ENCODE measurements at places on chromosomes 2 and 18.
A peak's percentile ranks its signal among the peaks of the same experiment; 100 is the strongest.

GRCh38 chr2:5766561-5766960 is 74.4 kb downstream of the SOX11 start:
- H3K4me1 ChIP-seq: no peaks in the 10 kb centered on the region
- DNase-seq: no peak
- H3K27ac ChIP-seq: no peak overlapping the region
- H3K27me3 ChIP-seq: no peaks in the 10 kb centered on the region
- H3K36me3 ChIP-seq: no peaks in the 10 kb centered on the region

DNA sequence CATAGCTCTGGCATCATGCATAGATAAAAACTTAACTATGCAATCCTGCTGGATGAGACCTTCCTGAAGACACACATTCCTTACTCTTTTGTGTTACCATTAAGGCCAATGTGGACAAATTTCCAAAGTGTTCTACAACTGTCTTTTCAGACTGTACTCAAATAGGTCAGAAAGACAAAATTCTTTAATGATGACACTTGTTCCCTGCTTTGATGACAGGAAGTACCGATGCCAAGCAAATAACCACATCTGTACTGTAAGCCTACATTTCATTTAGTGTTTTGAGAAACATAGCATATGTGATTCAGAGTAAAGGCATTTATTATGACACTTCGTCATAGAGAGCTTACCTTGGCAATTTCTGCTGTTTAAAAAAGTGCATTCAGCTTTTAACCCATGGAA is 55.0 kb downstream of the PMAIP1 start:
- DNase-seq: no peak
- H3K27ac ChIP-seq: no peak overlapping the region
- H3K4me3 ChIP-seq: no peak overlapping the region
- H3K4me1 ChIP-seq: no peaks in the 10 kb centered on the region

DNA sequence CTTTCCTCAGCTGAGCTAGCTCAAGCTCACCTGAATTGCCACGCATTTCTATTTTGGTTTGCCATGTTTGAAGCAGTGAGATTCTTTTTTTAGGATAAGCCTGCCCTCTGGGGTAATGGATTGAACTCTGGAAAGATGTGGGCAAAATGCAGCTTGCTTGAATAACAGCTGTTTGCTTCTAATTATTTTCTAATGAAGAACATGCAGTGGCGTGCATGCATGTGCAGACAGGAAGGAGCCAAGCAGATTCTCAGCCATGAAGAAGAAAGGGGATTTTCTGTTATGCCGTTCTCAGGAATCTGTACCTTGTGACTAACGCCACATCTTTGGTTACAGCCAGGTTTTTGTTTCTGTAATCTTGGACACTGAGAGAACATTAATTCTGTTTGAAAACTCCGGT is 171.2 kb downstream of the ANTXR1 start:
- H3K27ac ChIP-seq: no peak overlapping the region
- no peaks in the 10 kb centered on the region for H3K36me3 ChIP-seq
- DNase-seq: no peak
- H3K4me1 ChIP-seq: no peaks in the 10 kb centered on the region

DNA sequence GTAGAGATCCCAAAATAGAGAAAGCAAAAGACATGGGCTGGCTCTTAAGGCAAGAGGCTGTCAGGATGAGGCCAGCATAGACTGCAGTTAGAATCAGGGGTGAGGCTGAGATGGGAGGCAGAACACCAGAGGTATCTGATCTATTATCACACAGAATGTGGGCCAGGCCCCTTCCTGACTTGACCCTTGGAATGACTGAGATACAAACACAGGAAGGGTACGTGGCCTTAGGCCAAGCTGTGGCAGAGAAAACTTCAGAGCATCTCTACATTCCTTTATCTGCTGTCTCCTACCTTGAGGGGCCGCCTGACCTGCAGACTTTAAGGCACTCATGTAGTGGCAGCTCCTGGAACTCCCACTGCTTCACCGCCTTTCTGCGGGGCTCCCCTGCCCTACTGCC is 28.4 kb downstream of the TMEM17 start:
- H3K27ac ChIP-seq: peak overlapping the region; percentile 56
- DNase-seq: no peak
- peaks cover 42% of the 10 kb centered on the region for H3K4me1 ChIP-seq
- H3K36me3 ChIP-seq: no peaks in the 10 kb centered on the region

DNA sequence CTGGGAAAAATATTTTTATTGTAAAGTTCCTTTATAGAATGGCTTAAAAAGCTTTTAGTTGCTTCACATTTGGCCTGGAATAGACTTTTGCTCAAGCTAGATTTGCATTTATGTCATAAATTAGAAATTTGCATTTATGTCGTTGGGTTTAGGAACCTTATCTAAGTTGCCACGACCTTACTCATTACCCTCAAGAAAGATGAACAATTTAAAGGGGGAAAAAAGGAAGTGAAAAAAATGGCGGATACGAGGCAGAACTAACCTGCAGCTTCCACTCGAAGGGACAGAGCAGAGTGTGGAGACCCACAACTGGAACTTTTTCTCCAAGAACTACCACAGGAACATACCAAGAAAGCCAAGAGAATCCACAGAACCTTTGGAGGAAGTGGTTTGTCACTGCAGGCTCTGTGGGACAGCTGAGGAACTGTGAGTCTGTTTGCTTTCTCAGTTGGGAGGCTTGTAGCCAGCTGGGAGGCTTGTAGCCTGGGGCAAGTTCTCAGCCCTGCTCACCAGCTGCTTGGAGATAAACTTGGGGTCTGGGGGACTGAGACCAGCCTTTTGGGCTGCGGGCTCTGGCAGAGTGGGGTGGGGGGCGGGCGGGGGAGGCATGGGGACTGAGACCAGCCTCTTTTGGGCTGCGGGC is 349.9 kb upstream of the MEIS1 start:
- no peak overlapping the region for H3K27ac ChIP-seq
- no peaks in the 10 kb centered on the region for H3K27me3 ChIP-seq
- H3K36me3 ChIP-seq: no peaks in the 10 kb centered on the region

- no peaks in the 10 kb centered on the region for H3K27me3 ChIP-seq
- no peak overlapping the region for H3K27ac ChIP-seq
- peaks cover 5% of the 10 kb centered on the region for H3K4me1 ChIP-seq
- H3K4me3 ChIP-seq: no peak overlapping the region
Measured at GRCh38 chr2:224407241-224407701, 5.4 kb upstream of the FAM124B start.

GRCh38 chr2:239274391-239275043 is 126.3 kb downstream of the HDAC4 start:
- DNase-seq: peak; percentile 63
- no peaks in the 10 kb centered on the region for H3K36me3 ChIP-seq
- no peaks in the 10 kb centered on the region for H3K27me3 ChIP-seq
- peak overlapping the region; percentile 14 for H3K4me3 ChIP-seq

DNA sequence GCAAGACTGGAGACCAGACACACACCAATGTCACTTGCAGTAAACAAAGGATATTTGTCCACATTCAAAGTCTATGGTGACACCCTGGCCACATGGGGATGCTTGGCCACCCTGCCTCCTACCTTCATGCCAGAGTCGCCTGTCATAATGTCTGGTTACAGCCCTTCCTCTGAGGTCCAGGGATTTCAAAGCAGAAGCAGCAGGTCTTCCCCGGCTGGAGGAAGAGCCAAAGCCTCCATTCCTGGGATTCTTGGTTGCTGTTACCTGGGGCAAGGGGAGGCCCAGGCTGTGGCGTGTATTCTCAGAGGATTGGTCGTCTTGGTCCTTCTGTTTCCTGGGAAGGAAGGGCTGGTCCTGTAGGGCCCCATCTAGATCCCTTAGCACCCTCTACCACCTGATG is 2.3 kb upstream of the ALPP start:
- no peak overlapping the region for H3K27ac ChIP-seq
- no peaks in the 10 kb centered on the region for H3K4me1 ChIP-seq
- no peaks in the 10 kb centered on the region for H3K36me3 ChIP-seq
- DNase-seq: peak; percentile 17

- peak overlapping the region; percentile 58 for H3K4me3 ChIP-seq
- DNase-seq: peak; percentile 73
- H3K27ac ChIP-seq: peak overlapping the region; percentile 42
- H3K4me1 ChIP-seq: peaks cover 8% of the 10 kb centered on the region
Measured at GRCh38 chr18:498931-499775, 1.3 kb downstream of the COLEC12 start.

GRCh38 chr2:78476619-78477229 is 548.8 kb upstream of the REG3G start:
- H3K36me3 ChIP-seq: no peaks in the 10 kb centered on the region
- H3K27me3 ChIP-seq: no peaks in the 10 kb centered on the region
- H3K4me3 ChIP-seq: no peak overlapping the region
- no peaks in the 10 kb centered on the region for H3K4me1 ChIP-seq

GRCh38 chr18:68445136-68445535 is 269.8 kb downstream of the TMX3 start:
- H3K27me3 ChIP-seq: no peaks in the 10 kb centered on the region
- H3K4me1 ChIP-seq: no peaks in the 10 kb centered on the region
- H3K4me3 ChIP-seq: no peak overlapping the region
- no peaks in the 10 kb centered on the region for H3K36me3 ChIP-seq

GRCh38 chr2:147649286-147649685 is 195.5 kb upstream of the ACVR2A start:
- no peak for DNase-seq
- H3K27ac ChIP-seq: no peak overlapping the region
- no peaks in the 10 kb centered on the region for H3K36me3 ChIP-seq
- H3K4me1 ChIP-seq: no peaks in the 10 kb centered on the region
- H3K27me3 ChIP-seq: no peaks in the 10 kb centered on the region
- H3K4me3 ChIP-seq: no peak overlapping the region

GRCh38 chr2:236638707-236639106 is 69.1 kb downstream of the ACKR3 start:
- peak; percentile 34 for DNase-seq
- H3K4me3 ChIP-seq: no peak overlapping the region
- H3K36me3 ChIP-seq: no peaks in the 10 kb centered on the region
- H3K4me1 ChIP-seq: no peaks in the 10 kb centered on the region

DNA sequence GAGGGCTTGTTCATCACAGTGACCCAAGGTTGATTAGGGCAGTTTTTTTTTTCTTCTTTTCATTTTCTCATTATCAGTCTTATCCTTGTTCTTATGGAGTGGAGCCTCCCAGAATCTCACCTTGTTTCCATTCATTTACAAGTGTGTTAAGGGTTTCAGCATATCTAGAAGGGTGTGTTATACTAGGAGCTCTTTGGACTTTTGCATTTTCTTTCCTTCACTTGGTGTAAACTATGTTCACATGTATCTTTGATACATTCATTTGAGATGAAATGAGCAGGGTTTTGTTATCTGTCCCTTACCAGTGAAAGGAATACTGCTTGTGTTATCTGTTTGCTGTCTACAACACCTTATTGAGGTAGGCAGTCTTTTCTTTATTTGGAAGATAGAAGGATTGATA is 96.7 kb downstream of the WDR7 start:
- no peak overlapping the region for H3K27ac ChIP-seq
- H3K4me3 ChIP-seq: no peak overlapping the region
- H3K4me1 ChIP-seq: no peaks in the 10 kb centered on the region

- no peak overlapping the region for H3K4me3 ChIP-seq
- H3K36me3 ChIP-seq: no peaks in the 10 kb centered on the region
- H3K27ac ChIP-seq: no peak overlapping the region
- H3K4me1 ChIP-seq: no peaks in the 10 kb centered on the region
Measured at GRCh38 chr2:196330645-196331044, 159.3 kb upstream of the STK17B start.

DNA sequence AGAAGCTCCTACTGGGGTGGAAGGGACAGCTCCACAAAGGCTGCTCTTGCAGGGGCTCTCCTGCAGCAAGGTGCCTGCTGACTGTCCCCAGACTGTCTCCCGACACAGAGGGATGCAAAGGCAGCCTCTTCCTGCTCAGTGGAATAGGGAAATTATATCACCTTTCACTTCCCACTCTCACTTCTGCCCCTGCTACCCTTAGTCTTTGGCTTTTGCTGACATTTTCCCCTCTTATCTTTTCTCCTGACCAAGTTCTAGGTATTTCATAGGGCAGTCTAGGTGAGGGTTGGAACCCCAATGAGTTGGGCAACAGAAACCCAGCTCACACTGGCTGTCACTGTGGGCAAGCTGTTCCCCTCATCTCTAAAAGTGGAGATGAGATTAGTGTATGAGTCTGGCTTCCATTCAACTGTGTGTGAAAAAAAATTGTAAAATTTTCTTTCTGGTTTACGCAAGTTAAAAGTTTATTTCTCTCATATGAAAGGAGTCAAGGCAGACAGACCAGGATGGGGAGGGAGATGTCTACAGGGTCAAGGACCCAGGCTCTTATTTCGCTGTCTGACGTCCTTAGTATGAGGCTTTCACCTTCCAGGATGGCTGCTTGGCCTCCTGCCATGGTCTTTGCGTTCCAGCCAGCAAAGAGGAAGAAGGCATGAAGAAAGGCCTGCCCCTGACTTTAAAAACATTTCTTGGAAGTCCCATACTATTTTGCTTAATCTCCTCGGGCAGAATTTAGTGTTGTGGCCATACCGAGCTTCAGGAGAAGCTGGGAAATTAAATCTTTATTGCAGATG is 7.5 kb upstream of the MOCOS start:
- no peaks in the 10 kb centered on the region for H3K27me3 ChIP-seq
- H3K4me3 ChIP-seq: no peak overlapping the region

- H3K4me3 ChIP-seq: no peak overlapping the region
- DNase-seq: no peak
- no peak overlapping the region for H3K27ac ChIP-seq
- H3K36me3 ChIP-seq: no peaks in the 10 kb centered on the region
- no peaks in the 10 kb centered on the region for H3K27me3 ChIP-seq
Measured at GRCh38 chr2:229489016-229489415, 217.9 kb upstream of the PID1 start.

DNA sequence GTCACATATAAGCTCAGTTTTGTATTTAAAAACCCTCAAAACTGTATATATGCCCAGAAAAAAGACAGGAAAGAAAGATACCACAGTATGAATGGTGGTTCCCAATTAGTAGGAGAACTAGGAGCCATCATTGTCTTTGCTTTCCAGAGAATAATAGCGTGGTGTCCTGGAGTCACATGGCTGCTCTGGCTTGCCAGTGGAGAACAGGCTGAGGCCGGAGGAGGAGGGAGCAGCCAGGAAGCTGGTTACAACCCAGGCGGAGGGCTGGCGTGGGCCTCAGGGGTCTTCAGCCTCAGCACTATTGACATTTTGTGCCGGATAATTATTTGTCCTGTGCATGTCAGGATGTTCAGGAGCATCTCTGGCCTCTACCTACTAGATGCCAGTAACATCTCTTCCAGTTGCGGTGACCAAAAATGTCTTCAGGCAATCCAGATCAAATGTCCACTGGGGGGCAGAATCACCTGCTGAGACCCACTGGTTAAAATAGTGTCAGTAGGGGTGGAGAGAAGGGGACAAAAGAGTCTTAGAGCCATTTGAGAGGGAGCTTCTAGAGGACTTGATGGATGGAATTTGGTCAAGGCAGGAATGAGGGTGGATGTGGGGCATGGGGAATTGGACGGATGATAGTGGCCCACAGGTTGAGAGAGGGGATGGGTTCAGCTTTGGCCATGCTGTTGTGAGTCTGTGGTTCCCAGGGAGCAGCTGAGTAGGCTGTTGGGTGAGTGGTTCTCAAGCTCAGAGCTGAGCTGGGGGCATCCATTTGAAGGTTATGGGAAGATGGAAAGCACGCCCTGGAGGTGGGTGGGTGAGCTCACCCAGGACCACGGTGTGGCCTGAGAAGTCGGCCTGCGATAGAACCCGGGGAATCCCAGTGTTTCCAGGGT is 144.9 kb downstream of the AGAP1 start:
- no peaks in the 10 kb centered on the region for H3K27me3 ChIP-seq
- peaks cover 33% of the 10 kb centered on the region for H3K4me1 ChIP-seq
- no peak overlapping the region for H3K4me3 ChIP-seq
- no peaks in the 10 kb centered on the region for H3K36me3 ChIP-seq

- no peaks in the 10 kb centered on the region for H3K36me3 ChIP-seq
- H3K4me1 ChIP-seq: no peaks in the 10 kb centered on the region
- no peaks in the 10 kb centered on the region for H3K27me3 ChIP-seq
- no peak overlapping the region for H3K27ac ChIP-seq
- DNase-seq: no peak
- no peak overlapping the region for H3K4me3 ChIP-seq
Measured at GRCh38 chr2:110877031-110877827, 144.9 kb downstream of the ACOXL start.
